ENCODE measurements at places on chromosomes 2 and 18. TPM values are rescaled to one million over a fixed set of nuclear protein-coding genes. Genes with fewer than 3 reads are reported as not detected.

DNA sequence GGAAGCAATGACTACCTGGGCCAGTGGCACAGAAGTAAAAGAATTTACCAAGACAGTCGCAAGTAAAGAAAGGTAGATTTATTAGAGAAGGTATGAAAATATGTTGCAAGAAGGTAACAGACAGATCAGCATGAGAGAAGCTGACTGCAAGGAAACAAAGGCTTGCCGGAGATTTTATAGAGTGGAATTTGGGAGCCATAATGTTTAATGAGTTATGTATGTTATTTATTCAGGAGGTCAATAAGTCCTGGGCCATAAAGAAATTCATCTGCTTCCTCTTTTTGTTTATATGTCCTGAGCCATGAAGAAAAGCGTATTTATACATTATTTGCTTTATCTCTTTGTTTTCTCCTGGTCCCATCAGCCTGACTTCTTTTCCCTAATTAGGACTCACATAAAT lies 423.6 kb downstream of the PTH2R start:
- no peak for DNase-seq

DNA sequence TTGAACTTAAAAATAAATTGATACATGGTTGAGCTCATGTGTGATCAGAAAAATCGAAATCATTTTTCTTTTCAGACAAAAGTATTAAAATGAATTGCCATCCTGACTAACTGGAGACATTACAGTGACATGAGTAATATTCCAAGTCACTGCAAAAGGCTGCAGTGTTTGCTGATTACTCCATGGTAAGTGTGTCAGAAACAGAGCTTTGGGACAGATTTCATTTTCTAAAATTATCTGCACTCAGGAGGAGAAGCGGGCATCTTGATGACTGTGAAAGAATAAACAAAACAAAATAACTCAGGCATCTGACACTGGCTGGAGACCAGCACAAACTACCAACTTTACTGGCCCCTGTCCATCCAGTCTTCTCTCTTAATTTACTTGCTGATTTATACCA lies 312.3 kb upstream of the PIK3C3 start:
- DNase-seq: no peak

GRCh38 chr18:71022389-71022788 lies 733.5 kb downstream of the SOCS6 start:
- peak; percentile 40 for DNase-seq

GRCh38 chr18:54255141-54255540 lies 14.2 kb upstream of the POLI start:
- DNase-seq: no peak

DNA sequence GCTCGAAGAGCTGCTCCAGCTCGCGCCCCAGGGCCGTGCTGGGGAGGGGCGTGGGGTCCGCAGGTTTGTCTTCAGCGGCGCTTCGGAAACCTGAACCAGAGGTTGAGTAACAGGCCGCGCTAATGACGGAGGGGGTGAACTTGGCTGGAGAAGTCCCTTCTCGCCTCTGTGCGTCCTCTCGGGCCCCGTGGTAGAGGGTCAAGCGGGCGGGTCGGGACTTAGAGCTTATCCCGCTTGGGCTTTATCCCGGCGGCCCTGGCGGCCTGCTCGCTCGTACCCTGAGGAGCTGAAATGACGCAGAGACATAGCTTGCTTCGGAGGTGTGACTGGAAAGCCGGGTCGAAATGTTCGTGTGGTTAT lies 479 bp downstream of the RNMT start:
- peak; percentile 10 for DNase-seq

- no peak for DNase-seq
These were observed 201.4 kb downstream of the CELF4 start for GRCh38 chr18:37364237-37364636.

DNA sequence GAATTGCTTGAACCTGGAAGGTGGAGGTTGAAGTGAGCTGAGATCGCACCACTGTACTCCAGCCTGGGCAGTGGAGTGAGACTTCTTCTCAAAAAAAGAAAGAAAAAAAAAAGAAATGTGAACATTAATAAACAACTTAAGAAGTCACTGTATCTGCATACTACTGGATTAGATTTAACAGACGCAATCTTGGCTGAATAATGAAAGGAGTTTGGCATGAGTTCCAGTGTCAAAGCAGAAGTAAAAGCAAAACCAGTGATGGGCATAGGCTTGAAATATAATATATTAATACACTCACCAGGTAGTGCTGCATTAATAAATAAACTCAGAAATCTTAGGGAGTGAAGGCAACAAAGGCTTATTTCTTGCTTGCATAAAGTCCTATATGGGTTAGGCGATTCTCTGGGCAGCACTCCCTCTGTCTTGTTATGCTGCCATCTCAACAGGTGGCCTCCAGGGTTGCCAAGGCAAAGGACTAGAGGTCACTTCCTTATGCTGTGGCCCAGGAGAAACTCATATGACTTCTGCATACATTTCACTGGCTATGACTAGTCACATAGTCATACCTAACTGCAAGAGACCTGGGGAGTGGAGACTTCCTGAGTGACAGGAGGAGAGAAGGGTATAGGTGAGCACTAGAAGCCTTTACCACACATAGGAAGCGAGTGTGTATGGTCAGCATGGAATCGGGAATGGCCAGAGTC lies 296.2 kb upstream of the SPRED2 start:
- no peak for DNase-seq

DNA sequence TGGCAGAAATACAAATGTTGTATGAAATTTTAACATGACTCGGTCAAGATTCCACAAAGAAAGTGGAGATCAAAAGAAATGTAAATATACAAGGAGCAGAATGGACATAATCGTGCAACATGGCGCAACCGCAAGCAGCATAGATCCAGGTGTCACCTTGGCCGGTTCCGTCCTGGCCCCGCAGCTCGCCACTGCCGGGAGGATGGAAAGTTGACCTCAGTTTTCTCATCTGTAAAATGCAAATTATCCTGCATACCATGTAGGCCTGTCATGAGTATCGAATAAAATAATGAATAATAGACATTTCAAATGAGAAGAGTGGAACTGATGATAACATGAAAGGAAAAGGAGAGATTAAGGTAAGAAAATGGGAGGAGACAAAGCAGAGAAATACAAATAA lies 427.3 kb upstream of the SMIM21 start:
- DNase-seq: no peak

- DNase-seq: no peak
These were observed 12.0 kb upstream of the GALM start for GRCh38 chr2:38653715-38654527.

DNA sequence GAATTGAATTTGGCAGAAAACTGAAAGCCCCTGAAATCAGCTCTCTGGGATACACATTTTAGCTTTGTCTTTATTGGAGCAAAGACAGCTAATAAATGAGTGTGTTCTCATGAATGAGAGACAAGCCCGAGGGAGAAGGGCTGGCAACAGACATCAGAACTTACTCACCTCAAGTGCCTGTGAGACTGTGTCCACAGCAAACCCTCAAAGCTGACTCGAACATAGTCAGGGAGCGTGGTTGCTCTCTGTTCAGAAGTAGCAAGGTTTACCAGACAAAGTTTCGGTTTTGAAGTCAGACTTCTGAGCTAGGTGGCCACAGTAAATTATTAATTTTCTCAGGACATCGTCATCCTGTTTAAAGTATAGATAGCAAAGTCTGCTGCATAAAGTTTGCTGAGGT lies 207.9 kb downstream of the CMPK2 start:
- no peak for DNase-seq

DNA sequence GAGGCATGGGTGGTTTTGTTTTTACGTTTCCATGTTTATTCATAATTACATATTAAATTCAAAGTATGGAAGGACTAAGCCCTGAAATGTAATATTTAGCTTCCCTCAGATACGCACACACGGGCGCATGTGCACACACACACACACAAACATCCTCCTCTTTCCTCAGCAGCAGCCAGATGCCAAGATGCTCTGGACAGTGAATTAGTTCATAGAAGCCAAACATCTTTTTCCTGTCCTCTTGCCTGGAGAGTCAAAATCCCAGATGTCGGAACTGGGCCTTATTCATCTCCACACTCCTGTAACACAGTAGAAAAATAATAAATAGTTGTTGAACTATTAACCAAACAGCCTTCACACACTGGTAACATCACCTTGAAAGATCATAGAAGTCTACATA lies 273.1 kb downstream of the SP3 start:
- DNase-seq: no peak

- DNase-seq: no peak
These were observed 62.0 kb upstream of the ATL2 start for GRCh38 chr2:38438883-38439612.

Gene CRACDL
- total RNA-seq: 9.7 TPM

Gene BMP10
- not detected for total RNA-seq

Gene MOGAT1
- not detected for total RNA-seq
